ENCODE measurements at places on chromosomes 6 and 20.

GRCh38 chr20:51968151-51968550 lies 165.8 kb upstream of the SALL4 start:
- no peak for DNase-seq

DNA sequence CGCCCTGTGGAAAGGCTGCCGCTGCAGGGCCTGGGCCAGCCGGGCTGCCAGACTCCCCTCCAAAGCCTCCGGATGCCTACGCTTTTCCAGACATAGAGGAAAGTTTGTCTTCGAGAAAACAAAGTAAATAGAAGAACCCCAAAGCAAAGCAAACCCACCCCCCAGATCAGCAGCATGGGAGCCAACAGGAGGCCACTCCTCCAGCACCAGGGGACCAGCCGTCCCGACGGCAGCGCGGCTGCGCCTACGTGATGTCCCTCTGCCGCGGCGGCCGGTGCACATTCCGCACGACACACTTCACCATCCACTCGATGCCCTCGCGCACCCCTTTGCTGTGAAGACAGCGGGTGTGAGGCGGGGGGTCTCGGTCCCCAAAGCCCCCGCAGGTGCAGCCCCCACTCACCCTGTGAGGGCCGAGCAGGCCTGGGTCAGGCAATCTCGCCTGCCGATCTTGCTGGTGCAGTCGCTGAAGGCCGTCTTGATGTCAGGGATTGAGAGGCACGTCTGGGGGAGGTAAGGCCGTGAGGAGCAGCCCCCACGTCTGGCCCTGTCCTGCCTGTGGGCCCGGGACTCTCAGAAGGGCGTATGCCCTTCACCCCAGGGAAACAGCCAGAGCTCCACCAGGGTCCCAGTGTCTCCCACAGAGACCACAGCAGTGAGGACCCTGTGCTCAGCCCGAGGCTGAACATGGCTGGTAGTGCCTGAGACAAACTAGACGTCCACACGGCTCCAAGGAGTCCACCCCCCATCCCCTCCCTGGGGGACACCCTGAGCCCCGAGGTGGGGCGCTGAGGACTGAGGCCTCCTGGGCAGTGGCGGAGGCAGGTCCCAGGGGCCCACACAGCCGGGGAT lies 4.0 kb downstream of the TNFRSF6B start:
- DNase-seq, result no peak

DNA sequence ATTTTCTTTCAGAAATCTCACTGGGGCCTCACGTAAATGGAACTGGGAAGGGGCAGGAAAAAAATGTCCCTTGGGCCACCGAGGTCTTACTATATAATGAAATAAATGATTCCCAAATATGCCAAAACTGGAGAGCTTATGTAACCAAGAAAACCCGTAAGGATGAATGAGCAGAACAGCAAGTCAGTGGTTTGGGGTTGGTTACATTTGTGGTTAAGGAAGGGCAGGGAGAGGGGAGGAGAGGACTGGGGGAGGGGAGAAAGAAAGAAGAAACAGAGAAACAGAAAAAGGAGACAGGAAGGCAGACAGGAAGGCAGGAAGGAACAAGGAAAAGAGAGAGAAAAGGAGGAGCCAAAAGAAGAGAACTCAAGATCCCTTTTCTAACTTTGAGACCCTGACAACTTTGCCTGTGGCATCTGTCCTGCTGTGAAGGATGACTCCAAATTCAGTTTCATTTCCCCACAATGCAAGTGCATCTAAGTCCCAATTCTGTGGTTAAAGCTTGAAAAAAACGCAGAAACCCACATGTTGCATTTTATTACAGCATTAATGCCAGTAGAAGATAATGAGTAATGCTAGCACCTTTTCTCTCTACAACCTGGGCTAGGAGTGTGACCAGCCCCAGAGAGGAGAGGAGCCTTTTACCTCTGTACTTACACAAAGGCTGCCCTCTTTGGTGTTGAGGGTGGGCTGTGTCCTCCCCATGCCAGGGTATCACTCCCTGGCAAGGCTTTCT lies 10.8 kb upstream of the ARMC2 start:
- no peak for DNase-seq

DNA sequence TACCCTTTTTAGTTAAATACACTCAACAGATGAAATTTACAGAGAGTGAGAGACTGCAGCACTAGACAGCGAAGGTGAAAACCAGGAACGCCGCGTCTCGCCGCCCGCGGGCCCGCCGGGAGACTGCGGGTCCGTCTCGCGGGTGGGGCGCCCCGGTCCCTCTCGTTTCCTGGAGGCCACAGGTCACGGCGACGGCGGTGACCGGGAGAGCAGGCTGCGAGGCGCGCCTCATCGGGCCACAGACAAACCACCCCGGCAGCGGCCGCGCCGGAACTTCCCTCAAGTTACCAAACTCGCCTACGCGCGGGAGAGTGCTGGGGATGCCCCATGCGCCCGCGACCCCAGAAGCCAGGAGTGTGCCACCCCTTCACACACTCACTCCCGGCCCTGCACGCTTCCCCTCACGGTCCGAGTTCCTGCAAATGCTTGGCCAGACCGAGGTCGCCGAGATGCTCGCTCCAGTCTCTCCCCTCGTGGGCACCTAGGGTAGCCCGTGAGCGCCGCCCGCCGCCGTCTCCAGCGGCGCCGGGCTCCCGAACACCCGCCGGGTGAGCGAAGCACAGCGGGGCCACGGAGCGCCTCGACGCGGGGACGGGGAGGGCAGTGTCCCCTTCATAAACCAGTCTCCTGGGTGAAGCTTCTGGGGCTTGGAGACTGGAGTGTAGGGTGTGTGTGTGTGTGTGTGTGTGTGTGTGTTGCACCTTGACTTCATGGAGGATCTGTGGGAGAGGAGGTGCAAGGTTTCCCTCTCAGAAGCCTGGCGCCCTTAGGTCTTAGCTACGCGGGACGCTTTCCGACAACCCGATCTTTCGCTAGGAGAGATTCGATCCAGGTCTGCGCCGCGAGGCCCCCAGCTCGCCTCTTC lies 1.4 kb downstream of the BACH2 start:
- DNase-seq, result no peak

GRCh38 chr6:22512686-22513427 lies 56.5 kb upstream of the HDGFL1 start:
- DNase-seq, result no peak

DNA sequence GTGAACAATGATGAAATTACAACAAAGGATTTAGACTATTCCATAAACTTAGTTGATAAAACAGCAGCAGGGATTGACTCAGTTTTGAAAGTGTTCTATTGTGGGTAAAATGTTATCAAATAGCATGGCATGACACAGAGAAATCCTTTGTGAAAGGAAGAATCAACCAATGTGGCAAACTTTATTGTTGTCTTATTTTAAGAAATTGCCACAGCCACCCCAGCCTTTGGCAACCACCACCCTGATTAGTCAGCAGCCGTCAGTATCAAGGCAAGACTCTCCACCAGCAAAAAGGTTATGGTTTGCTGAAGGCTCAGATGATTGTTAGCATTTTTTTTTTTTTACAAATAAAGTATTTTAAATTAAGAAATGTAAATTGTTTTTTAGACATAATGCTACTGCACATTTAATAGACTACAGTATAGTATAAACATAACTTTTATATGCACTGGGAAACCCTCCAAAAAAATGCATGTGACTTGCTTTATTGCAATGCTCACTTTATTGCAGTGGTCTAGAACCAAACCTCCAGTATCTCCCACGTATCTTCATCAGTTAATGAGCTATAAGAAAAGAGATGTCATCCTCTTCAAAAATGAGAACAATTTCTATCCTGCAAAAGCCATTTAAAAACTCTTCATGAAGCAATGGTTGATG lies 162.7 kb downstream of the SOBP start:
- no peak for DNase-seq

DNA sequence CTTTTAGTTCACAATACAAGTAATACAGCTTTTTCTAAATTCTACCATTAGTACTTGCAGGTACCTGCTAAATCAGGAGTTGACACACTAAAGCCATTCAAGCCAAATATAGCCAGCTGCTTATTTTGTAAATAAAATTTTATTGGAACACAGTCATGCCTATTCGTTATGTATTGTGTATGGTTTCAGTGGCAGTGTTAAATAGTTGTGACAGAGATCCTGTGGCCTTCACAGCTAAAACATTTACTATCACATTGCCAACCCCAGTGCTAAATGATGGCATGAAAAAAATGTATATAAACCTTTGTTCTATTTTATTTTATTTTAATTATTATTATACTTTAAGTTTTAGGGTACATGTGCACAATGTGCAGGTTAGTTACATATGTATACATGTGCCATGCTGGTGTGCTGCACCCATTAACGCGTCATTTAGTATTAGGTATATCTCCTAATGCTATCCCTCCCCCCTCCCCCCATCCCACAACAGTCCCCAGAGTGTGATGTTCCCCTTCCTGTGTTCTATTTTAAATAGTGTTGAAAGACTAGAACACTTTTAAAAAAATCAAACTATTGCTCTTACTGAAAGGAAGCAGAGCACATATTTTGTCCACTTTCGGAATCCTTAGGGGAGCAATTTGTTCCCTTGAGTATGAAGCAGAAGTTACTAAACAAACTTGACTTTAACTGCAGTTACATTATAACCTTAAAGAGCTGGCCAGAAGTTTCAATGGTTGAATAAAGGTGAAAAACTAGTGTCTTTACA lies 115.7 kb downstream of the PRIM2 start:
- no peak for DNase-seq

DNA sequence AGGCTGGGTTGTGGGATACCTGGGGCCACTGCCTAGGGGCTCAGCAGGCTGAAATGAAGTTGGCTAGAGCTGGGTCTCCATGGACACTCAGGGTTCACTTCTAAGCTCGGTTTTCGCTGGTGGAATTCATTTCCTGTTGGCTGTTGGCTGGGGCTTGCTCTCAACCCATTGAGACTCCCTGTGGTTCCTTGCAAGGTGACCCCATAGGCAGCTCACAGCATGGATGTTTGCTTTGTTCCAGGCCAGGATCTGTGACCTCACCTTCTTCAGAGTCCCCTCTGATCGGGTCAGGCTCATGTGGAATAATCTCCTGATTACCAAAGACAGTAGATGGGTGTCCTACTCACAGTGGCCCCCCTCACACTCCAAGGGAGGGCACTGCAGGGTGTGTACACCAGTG lies 229.3 kb downstream of the QKI start:
- DNase-seq, result no peak

GRCh38 chr6:121437851-121438651 lies 2.6 kb downstream of the GJA1 start:
- peak; percentile 69 for DNase-seq

- no peak for DNase-seq
These were observed 48.2 kb downstream of the HBS1L start for GRCh38 chr6:135006386-135006914.

GRCh38 chr6:3196770-3197169 lies 30.7 kb downstream of the TUBB2B start:
- no peak for DNase-seq

DNA sequence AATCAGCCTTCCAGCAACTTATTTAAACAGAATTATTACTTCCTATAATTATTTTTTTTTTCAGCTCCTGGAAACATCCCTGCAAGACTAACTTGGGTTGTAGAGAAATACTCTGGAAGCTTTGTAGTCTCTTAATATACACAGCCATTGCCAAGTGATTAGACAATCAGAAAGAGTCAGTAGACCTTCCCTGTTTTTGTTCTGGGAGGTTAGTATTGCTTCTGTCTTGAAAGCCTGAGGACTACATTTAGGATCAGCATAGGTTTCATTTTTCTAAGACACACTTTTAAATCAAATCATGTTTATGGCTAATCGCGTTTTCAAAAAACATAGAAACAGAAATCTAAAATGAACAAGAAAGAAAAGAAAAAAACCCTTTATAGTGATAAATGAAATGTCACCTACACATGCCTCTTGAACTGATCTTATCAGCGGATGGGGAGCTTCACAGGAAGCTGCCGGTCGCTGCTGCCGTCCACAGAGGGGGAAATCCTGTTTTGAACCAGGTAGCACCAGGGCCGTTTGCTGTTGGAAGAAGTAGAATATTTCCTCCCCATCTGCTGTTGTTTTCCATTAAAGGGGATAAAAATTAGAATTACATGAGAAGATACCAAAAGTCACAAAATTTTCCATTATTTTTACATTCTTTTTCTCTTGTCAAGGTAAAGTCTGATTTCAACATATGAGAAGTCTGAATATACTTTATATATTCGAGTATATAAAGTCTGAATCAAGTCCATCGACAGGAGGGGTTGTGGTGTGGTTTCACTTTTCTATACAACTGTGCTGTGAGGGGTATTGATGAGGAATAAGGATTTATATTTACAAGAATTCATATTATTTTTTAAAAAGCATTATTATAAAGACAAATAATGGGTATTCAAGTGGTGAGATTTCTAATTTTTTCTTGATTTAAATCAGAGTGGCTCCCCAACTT lies 94.6 kb downstream of the ARMC2 start:
- DNase-seq, result no peak

GRCh38 chr6:74741646-74742045 lies 464.2 kb downstream of the COL12A1 start:
- no peak for DNase-seq

GRCh38 chr6:15247500-15248450 lies 1.9 kb downstream of the JARID2 start:
- DNase-seq, result peak; percentile 73

GRCh38 chr20:8152183-8152582 lies 20.1 kb downstream of the PLCB1 start:
- DNase-seq, result peak; percentile 68

GRCh38 chr20:64196847-64197306 lies 32.6 kb downstream of the MYT1 start:
- no peak for DNase-seq

GRCh38 chr6:156719395-156719719 lies 57.8 kb upstream of the ARID1B start:
- DNase-seq, result no peak

- DNase-seq, result peak; percentile 21
These were observed 139.5 kb downstream of the BCAS1 start for GRCh38 chr20:53930651-53931504.

DNA sequence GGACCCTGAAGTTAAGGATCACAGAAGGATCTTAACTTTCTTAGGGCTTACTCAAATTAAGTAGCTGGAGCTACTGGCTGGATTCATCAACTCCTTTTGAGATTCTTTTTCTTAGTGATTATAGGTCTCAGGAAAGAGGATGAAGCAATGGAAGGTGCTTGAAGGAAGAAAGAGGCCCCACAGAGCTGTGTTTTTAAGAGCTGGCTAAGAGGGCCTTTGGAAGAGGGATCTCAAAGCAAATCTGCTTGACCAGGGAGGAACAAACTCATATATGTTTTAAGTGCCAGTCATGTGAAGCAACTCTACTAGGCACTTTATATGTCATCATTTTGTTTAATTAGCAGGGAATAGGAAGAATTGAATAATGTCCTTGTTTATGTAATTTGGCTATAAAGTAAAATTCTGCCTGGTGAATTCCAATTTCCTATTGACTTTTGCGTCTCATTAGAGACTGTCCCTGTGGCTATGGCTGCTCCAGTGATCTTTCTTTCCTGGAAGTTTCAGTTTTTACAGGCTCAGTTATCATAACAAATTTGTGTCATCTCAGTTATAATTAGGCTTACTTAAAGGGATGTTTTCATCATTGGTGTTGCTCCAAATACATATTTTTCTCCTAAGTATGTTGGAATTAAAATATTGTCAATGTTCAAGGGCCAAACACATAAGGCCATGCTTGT lies 222.8 kb upstream of the CITED2 start:
- DNase-seq, result no peak

DNA sequence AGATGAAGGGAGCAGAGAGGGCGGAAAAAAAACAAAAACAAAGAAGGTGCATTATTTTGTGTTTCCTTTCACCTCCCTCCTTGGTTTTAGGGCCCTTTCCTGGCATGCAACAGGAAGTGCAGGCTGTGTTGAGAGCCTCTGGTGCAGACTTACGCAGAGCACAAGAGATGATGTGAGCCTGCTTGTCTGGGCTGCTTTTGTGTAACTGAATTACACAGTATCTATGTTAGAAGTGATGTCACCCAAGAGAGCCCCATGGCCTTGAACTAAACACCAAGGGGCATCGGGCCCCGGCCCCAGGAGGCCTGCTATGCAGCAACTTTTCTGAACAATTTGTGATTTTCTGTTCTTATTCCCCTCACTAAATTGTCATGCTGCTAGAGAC lies 25.5 kb downstream of the GNAS start:
- no peak for DNase-seq
